ENCODE measurements at places on chromosomes 1 and 21. TPM values are rescaled to one million over a fixed set of nuclear protein-coding genes. Genes with fewer than 3 reads are reported as not detected.
A peak's percentile ranks its signal among the peaks of the same experiment; 100 is the strongest.

The FLG2 gene
- not detected for total RNA-seq

The CELA3A gene
- not detected for total RNA-seq

The ADORA3 gene
- not detected for total RNA-seq

The IL24 gene
- not detected for total RNA-seq

DNA sequence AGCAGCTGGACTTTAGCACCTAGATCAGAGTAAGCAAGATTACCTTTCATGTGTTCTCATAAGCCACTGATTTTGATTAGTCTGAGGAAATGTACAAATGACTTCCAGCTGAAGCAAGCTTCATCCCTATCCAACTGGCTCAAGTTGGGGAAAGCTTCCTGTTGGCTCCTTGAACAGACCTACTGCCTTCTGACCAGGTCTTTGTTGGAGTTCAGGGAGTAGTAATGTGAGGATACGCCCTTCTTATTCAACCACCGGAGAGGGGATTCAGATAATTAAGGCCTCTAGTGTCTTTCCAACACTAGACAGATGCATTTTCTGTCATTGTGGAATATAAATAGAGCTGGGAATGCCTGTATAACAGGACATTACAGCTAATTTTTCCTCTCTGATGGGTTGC is 268.9 kb downstream of the TGFB2 start:
- no peak for DNase-seq

DNA sequence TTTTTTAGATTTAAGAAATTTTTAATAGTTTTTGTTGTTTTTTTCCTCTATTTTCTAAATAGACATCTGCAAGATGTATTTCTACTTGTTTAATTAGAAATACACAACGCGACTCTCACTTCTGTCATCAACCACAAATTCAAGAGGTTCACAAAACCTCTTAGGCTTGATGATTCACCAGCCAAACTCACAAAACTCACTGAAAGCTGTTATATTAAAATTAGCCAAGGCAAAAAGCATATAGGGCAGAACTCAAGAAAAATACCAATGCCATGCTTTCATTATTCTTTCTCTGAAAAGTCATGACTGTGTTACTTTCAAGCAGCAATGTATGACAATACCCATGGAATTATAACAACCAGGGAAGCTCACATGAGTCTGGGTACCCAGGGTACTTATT is 487.0 kb upstream of the RGS18 start:
- DNase-seq = no peak

DNA sequence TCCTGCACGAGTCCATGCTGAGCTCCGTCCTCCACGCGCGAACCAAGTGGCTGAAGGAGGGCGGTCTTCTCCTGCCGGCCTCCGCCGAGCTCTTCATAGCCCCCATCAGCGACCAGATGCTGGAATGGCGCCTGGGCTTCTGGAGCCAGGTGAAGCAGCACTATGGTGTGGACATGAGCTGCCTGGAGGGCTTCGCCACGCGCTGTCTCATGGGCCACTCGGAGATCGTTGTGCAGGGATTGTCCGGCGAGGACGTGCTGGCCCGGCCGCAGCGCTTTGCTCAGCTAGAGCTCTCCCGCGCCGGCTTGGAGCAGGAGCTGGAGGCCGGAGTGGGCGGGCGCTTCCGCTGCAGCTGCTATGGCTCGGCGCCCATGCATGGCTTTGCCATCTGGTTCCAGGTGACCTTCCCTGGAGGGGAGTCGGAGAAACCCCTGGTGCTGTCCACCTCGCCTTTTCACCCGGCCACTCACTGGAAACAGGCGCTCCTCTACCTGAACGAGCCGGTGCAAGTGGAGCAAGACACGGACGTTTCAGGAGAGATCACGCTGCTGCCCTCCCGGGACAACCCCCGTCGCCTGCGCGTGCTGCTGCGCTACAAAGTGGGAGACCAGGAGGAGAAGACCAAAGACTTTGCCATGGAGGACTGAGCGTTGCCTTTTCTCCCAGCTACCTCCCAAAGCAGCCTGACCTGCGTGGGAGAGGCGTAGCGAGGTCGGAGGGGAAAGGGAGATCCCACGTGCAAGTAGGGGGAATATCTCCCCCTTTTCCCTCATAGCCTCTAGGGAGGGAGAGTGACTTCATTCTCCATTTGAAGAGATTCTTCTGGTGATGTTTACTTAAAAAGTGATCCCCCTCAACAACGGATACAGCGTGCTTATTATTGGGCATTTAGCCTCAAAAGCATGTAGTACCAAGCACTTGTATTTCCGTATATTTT is 991 bp downstream of the PRMT6 start:
- DNase-seq = peak; percentile 78

DNA sequence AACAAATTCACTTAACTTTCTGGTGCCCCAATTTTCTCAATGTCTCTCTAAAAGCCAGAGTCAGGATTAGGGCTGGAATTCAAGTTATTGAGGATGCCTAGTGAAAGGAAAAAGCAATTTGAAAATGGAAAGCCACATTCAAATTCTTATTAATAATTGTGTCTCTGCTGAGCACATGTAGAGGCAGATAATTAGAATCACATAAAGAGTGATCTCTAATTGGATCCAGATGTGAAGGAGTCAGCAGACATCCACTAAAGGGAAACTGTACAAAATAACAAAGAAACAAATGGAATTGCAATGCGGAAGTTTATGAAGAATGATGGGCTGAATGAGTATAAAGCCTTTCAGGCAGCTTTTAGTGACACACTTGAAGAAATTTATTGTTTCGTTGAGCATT is 482.6 kb downstream of the TTLL7 start:
- DNase-seq = peak; percentile 67

- no peak for DNase-seq
Observed at GRCh38 chr1:4699376-4700301, 45.2 kb downstream of the AJAP1 start.

- no peak for DNase-seq
Observed at GRCh38 chr1:201495551-201496295, 11.2 kb downstream of the CSRP1 start.

- DNase-seq = no peak
Observed at GRCh38 chr1:208640295-208640694, 396.1 kb upstream of the PLXNA2 start.

GRCh38 chr1:165152727-165153126 is 203.8 kb downstream of the LMX1A start:
- DNase-seq = no peak

GRCh38 chr1:39165049-39165448 is 39.4 kb upstream of the MACF1 start:
- no peak for DNase-seq

DNA sequence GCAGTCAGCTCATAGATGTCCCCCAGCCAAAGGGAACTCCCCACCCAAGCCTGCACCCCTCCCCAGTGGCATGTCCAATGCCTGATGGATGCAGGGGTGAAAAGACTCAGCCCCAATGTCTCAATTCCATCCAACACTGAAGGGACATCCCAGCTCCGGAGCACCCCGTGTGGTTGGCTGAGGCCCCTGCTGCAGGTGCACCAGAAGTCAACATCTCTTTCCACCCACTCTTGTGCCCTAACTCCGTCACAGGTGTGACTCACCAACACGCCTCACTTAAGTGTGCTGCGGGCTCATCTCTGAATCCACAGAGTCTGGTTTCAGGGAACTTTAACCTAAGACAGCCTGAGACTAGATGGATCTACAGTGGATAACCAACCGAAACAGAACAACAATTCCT is 40.9 kb upstream of the ZBTB18 start:
- DNase-seq = no peak

DNA sequence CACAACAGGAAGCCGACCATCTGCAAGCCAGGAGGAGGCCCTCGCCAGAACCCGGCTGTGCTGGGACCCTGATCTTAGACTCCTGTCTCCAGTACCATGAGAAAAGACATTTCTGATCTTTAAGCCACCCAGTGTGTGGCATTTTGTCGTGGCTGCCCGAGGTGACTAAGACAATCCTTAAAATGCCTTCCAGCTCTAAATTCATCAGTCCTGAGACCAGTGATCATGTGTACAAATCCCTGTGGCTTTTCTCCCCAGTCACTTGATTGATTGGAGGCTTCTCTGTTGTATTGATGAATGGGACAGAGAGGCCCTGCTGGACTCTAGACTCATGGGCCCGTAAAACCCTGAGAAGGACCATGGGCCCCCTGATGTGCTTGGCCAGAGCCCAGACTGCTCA is 36.1 kb downstream of the B3GALT5 start:
- no peak for DNase-seq

DNA sequence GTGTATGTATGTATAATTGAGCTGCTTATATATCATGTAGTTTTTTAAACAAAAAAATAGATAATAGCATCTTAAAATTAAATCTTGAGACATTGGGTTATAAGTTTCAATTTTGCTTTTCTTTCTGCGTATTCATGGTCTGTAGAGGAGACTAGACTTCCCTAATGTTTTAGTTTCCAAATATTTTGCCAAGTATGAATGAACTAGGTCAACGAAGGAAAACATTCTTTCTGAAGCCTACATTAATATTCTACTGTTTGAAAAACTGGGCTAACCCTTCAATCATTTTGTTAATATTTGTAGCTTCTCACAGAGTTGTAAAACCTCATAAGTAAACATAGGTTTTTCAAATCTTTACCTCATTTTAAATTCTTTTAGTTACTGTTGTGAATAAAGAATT is 592.7 kb downstream of the USP25 start:
- DNase-seq = no peak

DNA sequence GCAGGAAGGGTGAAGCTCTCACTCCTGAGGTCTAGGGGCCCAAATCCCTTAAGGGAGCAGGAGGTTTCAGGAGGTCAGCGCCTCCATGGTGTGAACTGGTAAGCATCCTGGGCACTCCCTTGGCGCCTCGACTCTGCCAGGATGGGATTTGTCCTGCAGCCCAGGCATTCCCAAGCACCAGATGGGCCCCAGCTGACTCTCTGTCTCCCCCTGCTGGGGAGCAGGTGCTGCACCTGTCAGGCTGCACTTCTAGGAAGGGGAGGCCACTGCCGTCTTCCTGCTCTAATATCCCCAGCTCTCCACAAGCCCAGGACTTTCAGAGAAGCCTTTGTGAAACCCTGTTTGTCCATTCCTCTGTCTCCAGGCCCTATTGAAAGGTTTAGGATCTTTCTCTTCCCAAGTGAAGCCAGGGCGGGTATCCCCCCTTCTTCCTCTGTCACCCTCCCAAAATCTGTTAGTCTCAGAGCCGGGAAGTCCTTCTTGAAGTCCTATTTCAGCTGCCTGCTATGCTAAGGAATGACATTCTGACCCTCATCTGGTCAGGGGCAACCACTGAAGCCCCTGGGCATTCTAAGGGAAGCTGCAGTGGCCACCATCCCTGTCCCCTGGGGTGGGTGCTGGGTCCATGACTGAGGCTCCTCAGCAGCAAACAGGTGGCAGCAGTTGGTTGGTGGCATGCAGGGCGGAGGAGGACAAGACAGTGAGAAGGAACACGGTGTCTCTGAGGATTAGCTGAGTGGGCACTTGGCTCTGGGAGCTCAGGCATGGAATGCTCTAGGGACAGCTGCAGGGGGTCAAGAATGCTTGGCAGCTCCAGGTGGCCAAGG is 3.2 kb downstream of the MYBPH start:
- peak; percentile 73 for DNase-seq

All from A673 (cell line).